ENCODE measurements at places on chromosomes 2 and 18. TPM values are rescaled to one million over a fixed set of nuclear protein-coding genes. Genes with fewer than 3 reads are reported as not detected.

The NLRC4 gene
- 0.53 TPM for total RNA-seq

The DNAH7 gene
- total RNA-seq = 0.40 TPM

The DOK6 gene
- 3.9 TPM for total RNA-seq

The NT5C1B gene
- total RNA-seq = not detected

DNA sequence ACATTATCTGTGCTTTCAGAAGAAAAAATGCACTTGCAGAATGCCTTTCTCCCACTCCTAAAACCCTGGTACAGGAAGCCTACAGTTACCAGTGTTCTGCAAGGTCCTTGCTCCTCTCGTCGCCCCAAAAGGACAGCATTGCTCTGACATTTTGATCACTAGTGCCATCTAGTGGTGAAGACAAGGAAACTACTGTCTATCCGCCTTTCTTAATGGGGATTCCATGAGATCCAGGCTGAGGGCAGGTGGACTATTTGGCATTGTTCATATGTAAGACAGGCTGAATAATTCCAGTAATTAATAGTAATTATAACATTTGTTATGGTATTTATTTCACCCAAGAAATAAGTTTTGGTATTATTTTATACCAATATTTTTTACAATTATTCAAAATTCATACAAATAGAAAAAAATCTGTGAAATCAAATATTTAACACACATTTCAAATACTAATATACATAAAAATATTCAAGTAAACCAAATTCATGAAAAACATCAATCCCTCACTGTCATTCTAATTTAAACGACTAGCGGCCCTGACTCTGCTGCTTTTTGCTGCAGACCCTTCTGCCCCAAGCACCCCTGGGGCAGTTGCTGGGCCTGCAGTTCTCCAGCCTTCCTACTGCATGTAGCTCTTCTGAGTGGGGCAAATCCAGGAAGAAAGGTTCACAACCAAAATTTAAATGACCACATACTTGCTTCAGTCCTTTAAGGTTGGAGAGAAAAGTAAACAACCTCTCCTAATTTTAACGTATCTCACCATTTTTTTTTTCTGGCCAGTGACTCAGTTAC, 19.0 kb downstream of the TPGS2 start:
- no peak for DNase-seq
- H3K27ac ChIP-seq = no peak overlapping the region
- H3K27me3 ChIP-seq = no peaks in the 10 kb centered on the region
- no peak overlapping the region for H3K4me3 ChIP-seq
- H3K4me1 ChIP-seq = peaks cover 8% of the 10 kb centered on the region
- peaks cover 39% of the 10 kb centered on the region for H3K36me3 ChIP-seq

- H3K36me3 ChIP-seq = no peaks in the 10 kb centered on the region
- H3K4me1 ChIP-seq = no peaks in the 10 kb centered on the region
- H3K27ac ChIP-seq = no peak overlapping the region
These were observed 739.3 kb upstream of the LRRTM4 start for GRCh38 chr2:78261454-78261853.

GRCh38 chr2:239805414-239805813, 219.7 kb downstream of the NDUFA10 start:
- no peaks in the 10 kb centered on the region for H3K36me3 ChIP-seq
- no peak for DNase-seq
- H3K27me3 ChIP-seq = peaks cover 31% of the 10 kb centered on the region

DNA sequence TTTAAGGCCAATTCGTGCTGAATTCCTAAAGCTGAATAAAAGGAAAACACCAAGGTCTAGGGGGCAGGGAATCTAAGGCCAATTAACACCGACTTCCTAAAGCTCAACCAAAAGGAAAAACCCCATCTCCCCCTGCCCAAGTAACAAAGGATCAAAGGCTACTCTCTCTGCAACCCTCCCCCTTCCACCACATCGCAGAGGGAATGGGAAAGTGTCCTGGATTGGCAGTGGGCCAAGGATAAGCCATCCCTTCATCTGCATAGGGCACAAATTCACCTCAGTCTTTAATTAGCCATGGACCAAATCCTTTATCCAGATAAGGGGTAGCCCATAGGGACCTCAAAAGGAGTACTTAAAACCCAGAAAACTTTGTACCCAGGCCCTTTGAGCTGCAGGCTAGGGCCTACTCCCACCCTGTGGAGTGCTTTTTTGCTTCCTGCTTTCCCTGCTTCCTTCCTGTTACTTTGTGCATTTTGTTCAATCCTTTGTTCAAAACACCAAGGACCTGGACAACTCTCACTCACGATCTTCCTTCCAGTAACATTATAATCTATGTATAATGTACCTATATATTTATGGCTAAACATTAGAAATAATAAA, 2119.8 kb upstream of the CELF4 start:
- no peak for DNase-seq
- no peak overlapping the region for H3K4me3 ChIP-seq
- no peak overlapping the region for H3K27ac ChIP-seq
- no peaks in the 10 kb centered on the region for H3K4me1 ChIP-seq

Measured in heart right ventricle (tissue), 16 donors.